SK-N-SH (cell line): ENCODE measurements at places on chromosomes 4 and X.
A peak's percentile ranks its signal among the peaks of the same experiment; 100 is the strongest.

DNA sequence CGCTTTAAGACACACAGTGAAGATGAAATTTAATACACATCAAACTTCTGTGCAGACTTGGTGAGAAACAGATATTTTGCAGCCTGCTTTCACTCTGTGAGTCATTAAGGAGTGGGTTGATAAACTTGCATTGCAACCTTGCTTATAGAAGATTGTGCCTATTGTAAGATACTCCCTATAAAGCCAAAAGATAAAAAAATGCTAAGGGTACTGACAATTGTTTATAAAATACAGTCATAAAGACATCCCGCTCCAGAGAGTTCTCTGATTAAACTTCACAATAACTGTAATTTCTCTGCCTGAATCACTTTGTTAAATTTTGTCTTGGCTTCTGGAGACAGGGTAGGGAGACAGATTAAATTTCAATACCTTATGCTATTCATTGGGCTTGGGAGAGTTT, 49.1 kb downstream of the GALNT7 start:
- DNase-seq, result no peak

- no peak for DNase-seq
These were observed 185.8 kb downstream of the APBB2 start for GRCh38 chr4:41028392-41029076.

DNA sequence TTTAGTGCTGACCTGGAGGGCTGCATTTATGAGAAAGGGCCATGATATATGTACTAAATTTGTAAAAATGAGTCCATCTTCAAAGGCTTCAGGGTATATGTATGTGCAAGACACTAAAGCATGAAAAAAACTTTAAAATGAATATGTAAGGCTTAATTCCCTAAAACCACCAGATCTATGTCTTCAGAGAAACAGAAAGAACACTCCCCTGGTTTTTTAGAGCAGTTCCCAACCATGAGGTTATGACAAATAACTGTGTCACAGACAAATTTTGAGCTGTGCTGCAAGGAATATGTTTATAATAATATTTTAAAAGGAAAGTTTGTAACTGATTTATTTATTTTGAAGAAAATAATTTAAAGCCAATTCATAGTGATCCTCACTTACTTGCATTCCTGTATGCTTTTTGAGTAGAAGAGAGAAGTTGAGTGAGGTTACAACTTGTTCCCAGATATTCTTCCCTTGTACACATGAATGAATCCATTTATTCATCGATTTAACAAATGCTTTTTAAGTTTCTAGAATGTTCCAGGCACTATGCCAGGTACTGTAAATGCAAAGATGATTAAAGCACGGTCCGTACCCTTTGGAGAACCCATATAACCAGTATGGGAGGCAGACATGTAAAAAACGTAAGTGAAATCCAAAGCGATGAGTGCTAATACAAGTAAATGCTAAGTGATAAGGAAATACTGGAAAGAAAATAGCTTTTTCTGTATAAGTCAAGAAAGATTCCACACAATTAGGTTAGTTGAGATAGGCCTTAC, 295.2 kb upstream of the DIAPH2 start:
- no peak for DNase-seq

DNA sequence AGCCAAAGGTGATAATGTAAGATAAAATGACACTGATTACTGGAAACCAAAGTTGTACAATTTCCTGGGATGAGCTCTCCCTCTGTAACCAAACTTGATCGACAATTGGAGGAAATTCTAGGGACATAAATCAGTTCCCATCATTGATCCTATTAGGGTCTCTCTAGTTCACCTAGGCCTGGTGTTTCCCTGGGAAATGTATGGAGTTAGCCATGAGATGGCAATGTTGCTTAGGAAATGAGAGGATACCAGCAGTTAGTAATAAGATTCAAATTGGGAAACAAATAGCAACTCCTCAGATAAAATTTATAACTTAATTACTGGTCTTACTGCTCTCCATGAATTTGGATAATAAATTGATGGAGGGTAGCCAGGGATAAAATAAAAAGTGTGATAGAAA, 52.2 kb downstream of the SPATA18 start:
- DNase-seq, result peak; percentile 15

DNA sequence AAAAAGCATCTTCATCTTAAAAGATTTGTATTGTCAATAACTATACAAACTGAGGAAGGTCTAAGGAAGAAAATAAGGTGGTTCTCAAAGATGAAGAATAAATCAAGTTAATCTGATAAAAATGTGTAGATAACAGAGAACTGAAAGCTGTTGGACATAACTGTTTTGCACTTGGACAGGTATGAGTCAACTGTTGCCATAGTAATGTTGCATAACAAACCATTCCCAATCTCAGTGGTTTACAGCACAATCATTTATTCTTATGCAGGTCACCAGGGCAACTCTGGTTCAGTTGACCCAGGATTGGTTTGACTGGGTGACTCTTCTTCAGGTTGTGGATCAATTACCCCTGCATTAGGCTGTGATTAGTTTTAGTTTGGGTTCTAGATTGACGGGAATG, 2197.7 kb downstream of the ARAP2 start:
- no peak for DNase-seq

DNA sequence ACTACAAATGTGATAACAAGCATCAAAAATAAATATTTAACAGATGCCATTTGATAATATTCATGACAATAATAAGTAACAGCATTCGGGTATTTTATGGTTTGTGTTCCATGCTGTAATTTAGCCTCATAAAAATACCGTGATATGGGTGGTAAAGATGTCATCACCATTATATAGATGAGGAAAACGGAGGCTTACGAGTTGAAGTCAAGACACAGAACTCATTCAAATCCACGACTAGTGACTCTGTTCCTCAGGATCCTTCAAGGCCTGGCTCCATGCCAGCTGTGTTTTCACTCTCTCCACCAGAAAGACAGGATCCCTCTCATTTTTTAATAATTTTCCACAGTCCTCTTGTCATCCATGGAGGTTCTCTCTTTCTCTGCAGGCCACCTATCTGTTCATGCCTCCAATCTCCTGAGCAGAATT, 94.5 kb downstream of the APBB2 start:
- DNase-seq, result no peak

DNA sequence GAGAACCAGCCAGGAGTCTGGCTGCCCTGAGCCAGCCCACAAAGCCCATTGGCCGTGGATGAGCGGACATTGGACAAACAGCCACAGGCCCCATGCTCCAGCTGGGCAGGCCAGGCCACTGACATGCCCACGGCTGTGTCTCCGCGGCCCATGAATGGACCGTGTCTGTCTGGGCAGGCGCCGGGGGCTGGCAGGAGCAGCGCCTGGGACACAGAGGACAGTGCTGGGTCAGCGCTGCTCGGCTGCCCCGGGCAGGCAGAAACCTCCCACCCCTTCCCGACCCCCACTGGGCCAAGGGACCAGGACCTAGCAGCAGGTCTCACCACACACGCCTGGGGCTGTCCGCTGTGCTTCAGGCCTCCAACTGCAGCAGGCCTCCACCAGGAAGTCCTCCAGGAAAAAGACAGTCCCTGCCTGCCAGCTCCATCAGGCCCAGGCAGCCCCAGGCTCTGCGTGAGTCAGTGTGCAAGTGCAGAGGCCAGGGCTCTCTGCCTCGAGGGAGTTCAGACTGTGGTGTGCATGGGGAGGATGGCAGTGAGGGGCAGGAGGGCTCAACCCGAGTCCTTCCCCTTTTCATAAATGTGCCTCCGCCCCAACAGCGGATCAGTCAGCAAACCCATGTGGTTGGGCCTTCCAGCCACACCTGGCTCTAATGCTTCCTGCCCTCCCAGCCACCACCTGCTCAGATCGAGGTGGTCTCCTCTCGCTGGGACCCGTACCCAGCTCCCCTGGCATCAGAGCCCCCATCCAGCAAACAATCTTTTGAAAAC, 17.2 kb upstream of the FGFR3 start:
- peak; percentile 75 for DNase-seq

- DNase-seq, result no peak
These were observed 31.9 kb downstream of the SETD7 start for GRCh38 chr4:139524062-139524631.
